Mucosa of descending colon (tissue), 3 donors: ENCODE measurements at places on chromosomes 11 and 22. TPM values are rescaled to one million over a fixed set of nuclear protein-coding genes. Genes with fewer than 3 reads are reported as not detected.

The OR52A1 gene
- not detected for total RNA-seq

The C11orf42 gene
- total RNA-seq, result not detected

The PGA5 gene
- total RNA-seq, result 0.41 TPM

The FOSL1 gene
- total RNA-seq, result 1.2 TPM

The LRRC56 gene
- 1.5 TPM for total RNA-seq

- DNase-seq, result no peak
Observed at GRCh38 chr11:75986966-75987365, 172.0 kb downstream of the UVRAG start.

GRCh38 chr11:73310076-73310475 lies 2.0 kb downstream of the ARHGEF17 start:
- DNase-seq, result peak; percentile 43

GRCh38 chr11:63622323-63622722 lies 8.1 kb upstream of the PLAAT3 start:
- no peak for DNase-seq

- no peak for DNase-seq
Observed at GRCh38 chr22:31585161-31585859, 76.7 kb downstream of the PISD start.

GRCh38 chr22:27474711-27475547 lies 326.6 kb downstream of the MN1 start:
- no peak for DNase-seq

GRCh38 chr11:118907051-118908042 lies 18.4 kb downstream of the BCL9L start:
- peak; percentile 85 for DNase-seq

- no peak for DNase-seq
Observed at GRCh38 chr11:66548774-66549630, 2.3 kb downstream of the ACTN3 start.

- peak; percentile 62 for DNase-seq
Observed at GRCh38 chr11:10899121-10899830, 41.4 kb upstream of the ZBED5 start.

- no peak for DNase-seq
Observed at GRCh38 chr22:36377022-36377631, 10.6 kb downstream of the MYH9 start.

DNA sequence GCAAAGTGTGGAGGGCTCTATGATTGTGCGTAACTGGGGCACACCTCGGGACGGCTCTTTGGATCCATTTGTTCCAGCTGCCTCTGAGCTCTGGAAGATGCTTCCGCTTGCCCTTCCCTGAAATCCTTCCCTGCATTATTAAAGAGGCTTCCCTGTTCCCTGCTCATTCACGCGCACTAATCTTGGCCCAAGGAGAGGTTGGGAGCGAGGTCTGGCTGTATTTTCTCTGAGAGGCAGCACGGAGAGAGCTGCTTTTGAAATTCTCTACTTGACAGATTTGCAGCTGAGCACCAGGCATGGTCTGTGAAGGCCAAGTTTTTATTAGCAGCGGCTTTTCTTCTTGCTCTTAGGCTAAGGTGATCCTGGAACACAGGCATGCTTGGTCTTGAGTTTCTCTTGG lies 94.8 kb upstream of the NTM start:
- DNase-seq, result no peak

DNA sequence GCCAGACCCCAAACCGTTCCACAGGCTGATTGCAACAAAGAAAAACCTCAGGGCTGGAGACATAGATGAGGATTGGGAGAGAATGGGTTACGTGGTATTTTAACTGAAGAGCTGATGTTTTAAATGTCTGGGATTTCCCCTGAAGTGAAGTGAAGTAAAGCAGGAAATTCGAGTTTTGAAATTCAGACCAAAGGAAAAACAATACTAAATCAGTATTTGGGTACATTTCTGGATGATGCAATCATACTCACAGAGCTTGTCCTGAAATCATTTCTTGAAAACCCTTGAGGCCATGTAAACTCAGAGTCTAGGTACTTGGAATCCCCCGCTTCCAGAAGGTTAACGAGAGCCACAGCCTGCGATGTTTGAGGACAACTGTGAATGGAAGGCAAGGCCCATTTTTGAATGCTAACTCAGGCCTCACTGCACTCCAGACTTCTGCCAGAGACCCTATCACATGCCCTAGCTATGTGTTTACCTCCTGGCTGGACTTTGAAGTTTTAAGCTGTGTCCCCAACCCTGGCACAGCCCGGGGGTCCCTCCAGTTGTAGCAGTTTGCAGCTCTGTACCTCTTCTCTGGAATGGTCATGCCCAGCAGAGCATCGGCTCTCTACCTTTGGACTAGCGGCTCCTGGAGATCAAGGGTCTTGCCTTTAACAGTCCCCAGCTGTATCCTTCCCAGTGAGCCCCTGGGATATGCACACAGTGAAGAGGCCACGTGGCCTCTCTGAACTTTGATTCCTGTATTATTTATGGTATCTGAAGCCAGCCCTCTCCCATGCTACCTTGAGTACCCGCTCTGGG lies 5.4 kb upstream of the FTH1 start:
- DNase-seq, result no peak

DNA sequence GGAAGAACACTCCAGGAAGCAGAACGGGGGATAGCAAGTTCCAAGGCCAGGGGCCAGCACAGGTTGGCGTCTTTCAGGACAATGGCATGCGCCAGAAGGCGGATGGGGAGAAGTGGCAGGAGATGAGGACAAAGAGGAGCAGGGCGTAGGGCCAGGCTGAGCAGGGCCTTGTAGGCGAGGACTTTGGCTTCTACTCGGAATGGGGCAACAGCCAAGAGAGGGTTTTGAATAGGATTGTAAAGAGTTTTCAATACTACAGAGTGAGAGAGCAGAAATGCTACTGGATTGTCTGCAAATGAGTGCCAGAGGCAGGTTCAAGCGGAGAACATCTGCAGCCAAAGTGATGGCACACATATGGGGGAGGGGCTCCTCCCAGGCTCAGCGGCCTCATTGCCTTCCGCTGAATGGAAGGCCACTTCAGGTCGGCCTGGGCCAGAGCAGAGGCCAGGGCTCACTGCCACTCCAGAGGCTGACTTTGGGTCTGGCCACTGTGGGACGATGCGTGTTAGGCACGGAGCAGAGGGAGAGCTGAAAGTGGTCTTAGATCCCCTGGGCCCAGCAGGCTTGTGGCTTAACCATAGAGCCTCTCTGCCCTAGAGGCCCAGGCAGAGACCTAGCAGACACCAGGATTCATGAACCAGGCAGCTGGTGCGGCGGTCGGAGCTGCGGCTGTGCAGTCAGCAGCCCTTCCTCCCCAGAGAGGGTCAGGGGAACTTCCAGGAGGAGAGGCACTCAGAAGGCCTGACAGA lies 118.2 kb downstream of the DSCAML1 start:
- DNase-seq, result no peak
